ENCODE measurements at places on chromosomes 12 and 14.

DNA sequence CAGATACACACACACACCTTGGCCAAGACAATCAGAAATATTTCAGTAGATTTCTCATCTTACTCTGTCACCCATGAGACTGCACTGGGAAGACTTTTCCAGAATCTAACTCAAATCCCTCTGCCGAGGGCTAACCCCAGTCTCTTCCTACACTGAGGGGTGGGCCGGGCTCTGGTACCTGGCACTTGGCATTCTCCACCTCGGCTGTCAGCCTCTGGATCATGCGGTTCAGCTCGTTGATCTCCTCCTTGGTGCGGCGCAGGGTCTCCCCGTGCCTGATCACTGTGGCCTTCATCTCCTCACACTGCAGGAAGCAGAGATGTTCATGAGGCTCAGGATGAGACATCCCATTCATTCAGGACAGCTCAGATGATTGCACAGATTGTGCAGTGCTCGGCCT is 4.9 kb downstream of the KRT83 start:
- DNase-seq, result no peak

DNA sequence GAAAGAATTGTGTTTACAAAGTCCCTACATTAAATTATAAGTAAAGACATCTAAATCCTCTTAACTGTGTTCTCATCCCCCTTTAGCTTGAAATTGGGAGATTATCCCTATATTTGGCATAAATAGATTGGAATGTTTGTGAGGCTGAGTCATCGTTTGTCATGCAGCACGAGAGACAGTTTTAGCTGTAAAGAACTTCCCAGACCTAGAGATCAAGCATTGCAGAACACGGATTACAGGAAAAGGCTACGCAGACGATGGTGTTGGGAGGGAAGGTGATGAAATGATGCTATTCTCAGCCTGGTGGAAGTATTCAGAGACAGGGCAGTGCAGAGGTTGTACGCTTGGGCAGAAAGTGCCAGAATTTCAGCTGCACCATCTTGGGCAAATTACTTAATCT is 93.8 kb downstream of the PTPRB start:
- no peak for DNase-seq

- no peak for DNase-seq
Measured at GRCh38 chr12:78881685-78882084, 17.1 kb downstream of the SYT1 start.

GRCh38 chr14:77832297-77832696 is 32.4 kb downstream of the ADCK1 start:
- no peak for DNase-seq

- DNase-seq, result no peak
Measured at GRCh38 chr12:578748-579419, 84.4 kb downstream of the NINJ2 start.
